CD4-positive, alpha-beta T cell treated with Interleukin-4 for 1 hour (primary cell): ENCODE measurements at places on chromosomes 1 and 21.

- no peak for DNase-seq
These were observed 1.4 kb downstream of the DESI2 start for GRCh38 chr1:244654108-244655038.

DNA sequence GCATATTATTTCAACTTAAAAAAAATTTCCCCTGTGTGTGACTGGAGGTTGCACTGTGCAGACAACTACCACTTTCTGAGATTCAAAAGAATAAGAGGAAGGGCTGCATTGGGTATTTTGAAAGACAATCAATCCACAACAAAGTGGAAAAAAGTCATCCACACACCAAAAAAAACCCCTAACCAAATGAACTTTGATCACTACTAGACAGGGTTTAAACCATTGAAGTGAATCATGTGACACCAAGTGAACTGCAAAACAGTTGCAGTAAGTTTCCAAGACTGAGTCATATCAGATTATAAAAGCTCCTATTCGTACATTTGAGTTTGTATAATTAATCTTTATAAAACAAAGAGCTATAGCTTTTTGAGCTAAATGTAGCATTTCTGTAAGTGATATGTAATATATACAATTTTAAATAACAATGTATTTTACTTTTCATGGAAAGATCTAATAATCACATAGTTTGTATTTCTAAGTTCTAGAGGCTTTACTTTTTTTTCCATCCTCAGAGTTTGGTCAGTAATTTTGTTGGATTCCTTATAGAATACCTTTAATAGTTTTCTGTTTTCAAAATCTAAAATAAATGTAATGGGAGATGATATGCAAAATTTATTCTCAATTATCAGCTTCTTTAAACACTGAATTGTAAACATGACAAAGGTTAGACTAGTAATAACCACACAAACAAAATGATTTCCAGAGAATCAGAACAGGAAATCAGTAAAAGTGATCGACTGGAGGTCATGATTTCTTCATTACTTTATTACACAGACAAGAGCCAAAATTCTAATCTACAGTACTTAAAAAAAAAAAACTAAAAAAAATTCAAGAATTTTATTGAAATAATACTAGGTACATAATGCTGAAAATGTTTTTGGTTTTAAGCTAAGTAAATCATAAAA lies 50.5 kb upstream of the GFI1 start:
- peak; percentile 22 for DNase-seq

GRCh38 chr1:182803846-182804245 lies 14.3 kb downstream of the NPL start:
- no peak for DNase-seq

- DNase-seq = no peak
These were observed 54.9 kb downstream of the ADAMTS1 start for GRCh38 chr21:26790296-26790695.

GRCh38 chr21:32599091-32599490 lies 13.1 kb downstream of the CFAP298 start:
- no peak for DNase-seq
